Stimulated activated CD8-positive, alpha-beta memory T cell treated with anti-CD3 and anti-CD28 coated beads, Interleukin-4, amount 100 ng/mL, for 1 hour (primary cell): ENCODE measurements at places on chromosomes 11 and 22.

DNA sequence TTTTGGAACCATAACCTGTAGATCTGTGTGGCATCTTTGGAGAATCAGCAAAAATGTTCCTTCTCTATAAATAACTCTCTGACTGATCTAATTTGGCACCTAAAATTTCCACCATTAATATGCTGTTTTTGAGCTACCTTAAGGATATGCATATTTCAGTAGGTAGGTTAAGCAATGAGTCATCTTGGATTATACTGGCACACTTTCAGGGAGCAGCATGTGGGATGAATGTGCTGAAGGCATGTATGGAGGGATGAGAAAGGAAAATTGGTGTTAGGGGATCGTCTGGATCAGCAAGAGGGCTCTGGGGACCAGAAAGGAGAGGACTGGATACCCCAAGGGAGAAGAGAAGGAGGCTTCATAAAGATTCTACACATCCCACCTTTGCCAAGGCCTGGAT, 44.6 kb upstream of the ELF5 start:
- no peak for DNase-seq

- DNase-seq = no peak
These were observed 72.8 kb upstream of the DDI1 start for GRCh38 chr11:103963648-103964047.

GRCh38 chr11:40987776-40988435, 471.5 kb downstream of the LRRC4C start:
- DNase-seq = no peak

DNA sequence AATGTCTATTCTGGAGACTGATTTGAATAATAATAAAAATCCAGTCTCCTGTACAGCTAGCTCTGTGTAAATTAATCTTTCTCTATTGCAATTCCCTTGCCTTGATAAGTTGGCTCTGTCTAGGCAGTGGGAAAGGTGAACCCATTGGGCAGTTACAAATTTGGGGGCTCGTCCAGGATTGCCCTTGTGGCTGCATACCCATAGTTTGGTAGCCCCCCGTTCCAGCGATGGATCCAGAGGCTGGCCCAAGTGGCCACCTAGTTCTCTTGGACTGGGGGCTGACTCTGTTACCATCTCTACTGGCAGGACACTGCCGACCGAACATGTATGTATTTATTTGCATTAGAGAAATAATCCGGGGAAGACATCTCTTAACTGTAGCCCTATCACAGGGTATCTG, 326.2 kb upstream of the PDGFD start:
- DNase-seq = no peak

DNA sequence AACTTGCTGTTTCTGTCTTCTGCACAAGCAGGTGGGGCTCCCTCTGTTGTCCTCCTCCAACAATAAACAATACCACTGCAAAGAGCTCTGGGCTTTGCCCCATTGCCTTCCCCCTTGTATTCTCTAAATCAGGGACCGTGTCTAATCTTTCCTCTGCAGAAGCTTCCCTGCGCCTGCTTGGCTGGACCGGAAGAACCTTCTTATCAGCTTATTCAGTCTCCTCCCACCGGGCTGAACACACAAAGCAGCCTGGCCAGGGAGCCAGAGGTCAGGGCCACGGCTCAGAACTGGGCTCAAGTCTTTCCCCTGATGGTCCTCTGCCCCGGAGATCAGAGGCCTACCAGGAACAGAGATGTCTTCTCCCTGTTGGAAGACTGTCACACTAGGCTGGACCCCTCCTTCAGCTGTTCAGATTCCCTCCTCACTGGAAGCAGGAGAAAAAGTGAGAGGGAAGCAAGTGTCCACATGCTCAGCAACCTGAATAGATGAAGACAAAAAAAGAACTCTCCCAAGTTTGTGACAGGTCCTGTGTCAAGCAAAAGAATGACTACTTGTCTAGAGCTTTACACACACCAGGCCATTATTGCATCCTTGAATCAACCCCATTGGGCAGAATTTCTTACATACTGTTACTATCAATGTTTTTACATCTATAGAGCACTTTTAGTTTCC, 63.7 kb downstream of the RAB30 start:
- DNase-seq = no peak

DNA sequence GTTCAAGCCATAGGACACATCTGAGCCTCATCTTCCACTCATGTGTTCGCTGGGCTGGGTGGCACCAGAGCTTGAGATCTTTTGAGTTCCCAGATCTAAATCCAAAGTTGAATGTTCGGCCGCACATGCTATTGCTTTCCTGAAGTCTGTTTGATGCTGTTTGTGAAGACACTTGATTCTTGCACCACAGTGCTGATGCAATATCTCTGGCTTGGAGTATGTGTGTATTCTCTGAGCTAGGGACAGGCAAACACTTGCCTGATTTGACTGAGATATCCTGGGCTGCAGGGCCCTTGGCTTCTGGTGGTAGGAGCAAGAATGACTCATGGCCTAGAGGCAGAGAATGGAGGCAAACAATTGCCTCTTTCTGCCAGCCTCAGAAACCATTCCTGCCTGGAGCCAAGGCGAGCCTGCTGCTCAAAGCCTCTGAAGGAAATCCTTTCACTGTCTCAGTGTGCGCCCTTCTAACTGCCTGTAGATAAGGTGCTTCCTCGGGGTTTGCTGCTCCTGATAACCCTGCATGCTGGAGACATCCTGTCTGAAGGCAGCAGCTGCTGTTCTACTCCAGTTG, 73.0 kb downstream of the CYB5R2 start:
- no peak for DNase-seq

DNA sequence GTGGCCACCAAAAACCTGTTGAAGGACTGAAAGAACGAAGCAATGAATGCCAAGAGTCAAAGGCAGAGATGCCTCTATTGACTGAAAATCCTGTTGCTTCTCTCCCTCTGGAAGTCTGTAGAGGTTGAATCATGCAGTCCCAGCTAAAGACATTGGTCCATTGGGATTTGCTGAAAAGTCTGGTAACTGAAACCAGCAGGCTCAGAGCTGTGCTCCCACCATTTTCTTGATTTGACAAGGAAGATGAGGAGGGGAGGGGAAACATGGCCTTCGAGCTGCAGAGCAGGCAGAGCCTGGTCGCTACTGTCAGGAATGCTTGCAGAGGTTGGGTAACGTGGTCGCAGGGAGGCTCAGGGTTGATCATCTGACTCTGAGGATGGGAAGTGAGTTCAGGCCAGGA, 72.8 kb upstream of the CSNK2A3 start:
- no peak for DNase-seq

DNA sequence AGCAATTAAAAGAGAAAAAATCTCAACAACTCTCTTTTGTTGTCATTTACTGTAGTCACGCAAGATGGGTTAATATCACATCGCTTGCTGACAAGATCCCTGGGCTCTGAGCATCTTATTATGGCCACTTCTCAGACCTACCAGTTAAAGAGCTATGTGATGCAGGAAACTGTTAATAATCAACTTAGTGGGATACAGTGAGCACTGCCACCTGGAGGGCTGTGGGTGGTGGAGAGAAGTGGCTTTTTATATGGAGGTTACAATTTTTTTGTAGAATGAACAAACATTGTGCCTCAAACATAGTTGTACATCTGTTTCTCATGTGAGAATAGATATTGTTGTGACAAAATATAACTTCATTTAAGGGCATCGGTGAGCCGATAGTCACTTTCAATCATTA, 181.0 kb downstream of the TENM4 start:
- no peak for DNase-seq

- DNase-seq = no peak
These were observed 247.6 kb downstream of the BRD1 start for GRCh38 chr22:49580024-49580423.

GRCh38 chr22:28883657-28883916, 215 bp downstream of the ZNRF3 start:
- no peak for DNase-seq

DNA sequence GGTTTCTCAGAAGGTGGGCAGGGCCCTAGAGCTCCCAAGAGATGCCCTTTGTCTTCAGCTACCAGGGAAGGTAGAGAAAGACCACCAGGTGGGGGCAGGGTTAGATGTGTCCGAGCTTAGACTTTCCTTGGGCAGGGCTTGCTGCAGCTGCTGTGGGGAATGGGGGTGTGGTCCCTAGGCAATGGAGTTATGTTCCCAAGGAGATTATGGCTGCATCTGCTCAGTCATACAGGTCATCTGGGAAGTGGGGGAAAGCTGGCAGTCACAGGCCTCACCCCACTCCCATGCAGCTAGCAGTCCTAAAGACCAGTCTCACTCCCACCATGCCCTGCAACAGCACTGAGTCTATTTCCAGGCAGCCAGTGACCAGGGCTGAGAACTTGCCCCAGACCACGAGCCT, 29.5 kb downstream of the MMP27 start:
- no peak for DNase-seq

DNA sequence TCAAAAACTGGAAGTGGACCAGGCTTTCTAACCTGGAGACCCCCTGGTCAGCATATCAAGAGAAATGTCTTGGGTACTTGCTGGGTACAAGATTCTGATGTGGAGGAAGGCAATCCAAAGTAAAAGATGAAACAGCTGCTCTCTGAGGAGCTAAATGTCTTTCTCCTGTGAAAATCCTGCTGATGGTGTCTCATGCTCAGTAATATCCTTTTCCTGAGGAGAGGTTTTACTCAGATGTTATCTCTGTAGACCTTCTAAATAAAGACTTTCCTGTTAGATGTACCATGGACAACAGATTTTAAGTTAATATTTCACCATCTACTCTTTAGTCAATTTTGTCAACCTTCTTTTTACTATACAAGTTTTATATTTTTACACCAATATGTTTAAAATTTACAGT, 62.9 kb downstream of the FAM83F start:
- no peak for DNase-seq

- no peak for DNase-seq
These were observed 7.6 kb upstream of the SEPTIN5 start for GRCh38 chr22:19706661-19707151.

GRCh38 chr11:124865181-124865901, at the start of gene ROBO3:
ROBO3 (plus strand) TSS chr11:124865432; CDS start chr11:124865578, 146 bp downstream.
- DNase-seq = no peak

GRCh38 chr11:87456499-87456898, 418.8 kb downstream of the TMEM135 start:
- no peak for DNase-seq

- DNase-seq = no peak
These were observed 238.5 kb downstream of the METTL15 start for GRCh38 chr11:28346721-28347120.

- peak; percentile 13 for DNase-seq
These were observed 41.2 kb downstream of the IGLL5 start for GRCh38 chr22:22928666-22929380.
